ENCODE measurements at places on chromosomes 16 and 17.

DNA sequence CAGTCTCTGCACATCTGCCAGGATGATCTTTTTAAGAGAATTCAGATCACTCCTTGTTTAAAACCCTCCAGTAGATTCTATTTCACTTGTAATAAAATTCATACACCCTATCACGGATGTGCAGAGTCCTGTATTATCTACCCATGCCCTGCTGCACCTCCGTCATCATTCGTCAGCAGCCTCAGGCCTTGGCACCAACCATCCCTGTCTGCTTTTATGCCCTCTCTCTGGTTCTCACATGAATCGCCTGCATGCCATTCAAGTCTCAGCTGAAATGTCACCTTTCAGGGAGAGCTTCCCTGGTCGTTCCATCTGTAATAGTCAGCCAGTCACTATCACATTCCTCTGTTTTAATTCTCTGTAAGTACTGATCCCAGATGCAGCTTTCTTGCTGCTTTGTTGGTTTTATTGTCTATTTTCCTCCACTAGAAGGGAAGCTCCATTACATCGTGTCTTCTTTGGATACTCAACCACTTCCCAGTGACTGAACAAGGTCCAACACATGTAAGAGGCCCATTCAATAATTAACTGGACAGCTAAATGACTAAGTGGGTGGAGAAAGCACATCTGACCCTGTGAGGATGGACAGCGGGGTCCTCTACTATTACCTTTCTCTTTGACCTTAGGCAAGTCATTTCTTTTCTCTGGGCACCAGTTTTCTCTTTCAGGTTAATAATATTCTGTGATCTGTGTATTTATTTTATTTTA is 81.2 kb upstream of the GOT2 start:
- H3K36me3 ChIP-seq: no peaks in the 10 kb centered on the region
- H3K27me3 ChIP-seq: no peaks in the 10 kb centered on the region
- H3K27ac ChIP-seq: no peak overlapping the region
- DNase-seq: no peak
- H3K4me1 ChIP-seq: no peaks in the 10 kb centered on the region
- H3K4me3 ChIP-seq: no peak overlapping the region

GRCh38 chr16:46762583-46762982 is 14.4 kb upstream of the MYLK3 start:
- H3K27me3 ChIP-seq: peaks cover 5% of the 10 kb centered on the region
- no peak for DNase-seq
- H3K4me1 ChIP-seq: peaks cover 4% of the 10 kb centered on the region
- H3K4me3 ChIP-seq: no peak overlapping the region

DNA sequence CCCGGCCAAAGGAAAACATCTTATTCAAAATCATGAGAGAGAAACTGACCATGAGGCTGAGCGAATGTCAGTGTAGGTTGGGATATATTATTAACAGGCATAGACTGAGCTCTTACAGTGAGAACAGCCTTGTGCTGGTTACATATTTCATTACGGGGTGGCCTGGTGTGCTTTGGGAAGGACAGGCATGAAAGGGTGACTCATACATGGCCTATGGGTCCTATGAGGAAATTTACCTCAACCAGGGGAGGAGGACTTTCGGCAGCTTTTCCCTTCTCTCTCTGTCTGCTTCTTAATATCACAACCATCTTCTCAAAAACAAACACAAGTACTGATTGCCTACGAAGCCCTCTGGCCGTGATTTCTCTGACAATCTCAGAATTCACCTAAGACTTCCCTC is 579.1 kb downstream of the CDH13 start:
- H3K27me3 ChIP-seq: no peaks in the 10 kb centered on the region
- no peaks in the 10 kb centered on the region for H3K4me1 ChIP-seq
- H3K4me3 ChIP-seq: no peak overlapping the region
- no peaks in the 10 kb centered on the region for H3K36me3 ChIP-seq
- DNase-seq: no peak

DNA sequence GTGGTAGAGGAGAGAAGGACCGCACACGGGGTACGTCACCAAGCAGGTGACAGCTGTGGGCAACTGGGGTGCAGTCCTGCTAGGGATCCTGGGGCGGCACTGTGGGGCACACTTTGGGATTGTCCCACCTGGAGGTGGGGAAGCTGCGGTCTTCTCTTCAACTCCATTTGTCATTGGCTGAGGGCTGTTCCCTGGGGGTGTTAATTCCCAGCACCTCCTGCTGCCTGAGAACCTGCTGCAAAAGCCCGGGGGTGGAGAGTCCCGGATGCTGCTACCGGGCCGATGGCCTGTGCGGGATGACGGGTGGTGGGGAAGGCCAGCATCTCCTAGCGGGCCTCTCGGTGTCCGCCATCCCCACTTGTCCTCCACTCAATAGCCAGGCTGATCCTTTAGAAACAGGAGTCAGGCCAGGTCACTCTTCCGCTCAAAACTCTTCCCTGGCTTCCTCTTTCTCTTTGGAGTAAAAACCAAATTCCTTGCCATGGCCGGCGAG is 100.2 kb downstream of the CYLD start:
- H3K4me3 ChIP-seq: no peak overlapping the region
- no peaks in the 10 kb centered on the region for H3K36me3 ChIP-seq
- H3K4me1 ChIP-seq: no peaks in the 10 kb centered on the region
- peaks cover 26% of the 10 kb centered on the region for H3K27me3 ChIP-seq
- no peak for DNase-seq
- no peak overlapping the region for H3K27ac ChIP-seq

DNA sequence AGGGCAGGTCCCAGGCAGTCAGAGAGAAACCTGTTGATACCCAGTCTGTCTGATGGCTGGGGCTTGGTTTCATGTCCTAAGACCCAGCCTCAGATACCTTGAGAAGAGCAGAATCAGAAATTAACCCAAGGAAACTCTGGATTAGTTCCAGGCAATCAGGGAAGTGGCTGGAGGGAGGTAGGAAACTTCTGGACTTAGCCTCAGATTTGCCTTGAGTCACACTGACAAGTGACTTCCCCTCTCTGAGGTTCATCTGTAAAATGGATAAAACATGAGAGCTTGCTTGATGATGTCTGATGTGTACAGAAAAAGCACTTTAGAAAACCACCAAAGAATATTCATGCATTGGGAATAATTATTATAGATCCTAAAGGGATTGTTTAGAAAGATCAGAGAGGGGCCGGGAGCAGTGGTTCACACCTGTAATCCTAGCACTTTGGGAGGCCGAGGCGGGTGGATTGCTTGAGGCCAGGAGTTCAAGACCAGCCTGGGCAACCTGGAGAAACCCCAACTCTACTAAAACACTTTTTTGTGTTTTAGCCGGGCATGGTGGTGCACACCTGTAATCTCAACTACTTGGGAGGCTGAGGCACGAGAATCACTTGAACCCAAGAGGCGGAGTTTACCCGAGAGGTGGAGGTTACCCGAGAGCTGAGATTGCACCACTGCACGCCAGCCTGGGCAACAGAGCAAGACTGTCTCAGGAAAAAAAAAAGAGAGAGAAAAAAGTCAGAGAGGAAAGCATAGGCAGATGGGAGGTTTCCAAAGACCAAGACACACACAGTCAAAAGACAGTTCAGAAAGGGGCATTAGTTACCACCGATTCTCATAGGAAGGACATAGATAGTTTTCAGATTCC is 3.8 kb downstream of the CIITA start:
- H3K36me3 ChIP-seq: no peaks in the 10 kb centered on the region
- no peak for DNase-seq
- H3K4me3 ChIP-seq: no peak overlapping the region
- peaks cover 52% of the 10 kb centered on the region for H3K27me3 ChIP-seq

DNA sequence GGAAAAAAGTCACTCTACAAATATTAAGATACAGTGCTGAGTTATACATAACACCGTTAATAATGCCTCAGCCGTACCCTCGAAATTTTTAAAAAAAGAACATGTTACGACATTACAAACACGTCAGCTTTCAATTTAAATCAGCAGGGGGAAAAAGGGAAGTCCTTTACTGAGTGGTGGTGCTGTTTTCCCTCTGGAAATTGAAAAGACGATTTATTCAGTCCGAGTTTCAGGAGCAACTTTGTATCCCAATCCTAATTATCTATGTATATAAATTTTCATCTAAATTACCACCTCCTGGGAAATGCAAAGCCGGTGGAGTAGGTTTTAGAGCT is 1.3 kb downstream of the NETO2 start:
- no peaks in the 10 kb centered on the region for H3K4me1 ChIP-seq
- peak; percentile 44 for DNase-seq
- no peaks in the 10 kb centered on the region for H3K36me3 ChIP-seq
- peak overlapping the region; percentile 62 for H3K4me3 ChIP-seq
- H3K27me3 ChIP-seq: no peaks in the 10 kb centered on the region

DNA sequence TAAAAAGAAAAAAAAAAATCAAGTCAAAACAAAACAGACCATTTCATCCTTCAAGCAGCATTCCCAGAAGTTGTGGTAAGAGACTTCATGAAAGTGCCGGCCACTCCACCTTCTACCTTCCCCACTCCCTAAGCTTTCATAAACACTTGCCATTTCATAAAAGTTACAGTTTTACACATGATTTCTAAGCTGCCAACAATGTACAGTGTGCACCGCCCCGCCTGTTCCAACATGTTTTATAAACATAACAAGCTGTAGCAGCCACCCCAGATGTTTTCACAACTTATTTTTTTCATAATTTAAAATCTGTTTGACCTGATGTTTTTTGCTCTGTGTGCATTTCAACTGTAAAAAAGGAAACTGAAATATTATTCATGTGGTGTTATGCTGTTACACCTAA is 608.1 kb downstream of the TOX3 start:
- H3K4me3 ChIP-seq: no peak overlapping the region
- no peaks in the 10 kb centered on the region for H3K36me3 ChIP-seq
- H3K4me1 ChIP-seq: peaks cover 1% of the 10 kb centered on the region
- no peak for DNase-seq
- H3K27ac ChIP-seq: no peak overlapping the region

- H3K27me3 ChIP-seq: no peaks in the 10 kb centered on the region
- peaks cover 33% of the 10 kb centered on the region for H3K36me3 ChIP-seq
- no peaks in the 10 kb centered on the region for H3K4me1 ChIP-seq
- no peak overlapping the region for H3K27ac ChIP-seq
- DNase-seq: no peak
- H3K4me3 ChIP-seq: no peak overlapping the region
These were observed 75.2 kb upstream of the TRAP1 start for GRCh38 chr16:3792472-3793012.

DNA sequence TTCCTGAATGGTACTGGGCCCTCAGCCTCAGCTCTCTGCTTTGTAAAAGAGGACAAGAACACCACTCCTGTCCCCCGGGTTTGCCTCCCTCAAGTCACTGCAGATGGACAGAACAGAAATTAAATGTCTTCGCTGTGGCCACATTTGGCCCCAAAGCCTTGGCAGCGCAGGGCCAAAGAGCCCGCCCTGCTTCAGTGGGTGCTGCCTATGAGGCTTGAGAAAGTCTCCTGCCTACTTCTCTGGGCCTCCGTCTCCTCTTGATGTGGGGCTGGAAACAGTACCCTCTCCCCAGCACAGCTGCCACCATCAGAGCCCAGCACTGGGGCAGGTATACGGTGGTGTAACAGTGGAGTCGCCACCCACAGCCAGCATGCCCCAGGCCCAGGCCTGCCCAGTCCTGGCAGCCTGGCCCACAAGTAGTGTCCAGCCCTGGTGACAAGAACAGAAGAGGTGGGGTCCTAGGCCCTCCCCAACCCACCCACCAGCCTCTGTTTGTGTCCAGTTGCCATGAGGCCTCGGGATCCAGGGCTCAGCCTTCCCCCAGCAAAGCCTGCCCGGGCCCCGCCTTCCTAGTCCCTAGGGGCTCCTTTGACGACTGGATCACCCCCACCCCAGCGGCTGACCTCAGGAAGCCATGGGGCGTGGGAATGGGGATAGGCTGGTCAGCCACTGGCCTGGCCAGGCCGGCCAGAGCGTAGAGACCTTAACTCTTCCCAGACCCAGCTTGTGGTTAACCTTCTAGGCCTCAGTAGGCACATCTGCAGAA is 3.9 kb upstream of the TPPP3 start:
- H3K27ac ChIP-seq: no peak overlapping the region
- no peak overlapping the region for H3K4me3 ChIP-seq
- DNase-seq: no peak
- no peaks in the 10 kb centered on the region for H3K27me3 ChIP-seq
- H3K36me3 ChIP-seq: no peaks in the 10 kb centered on the region

- H3K27me3 ChIP-seq: peaks cover 21% of the 10 kb centered on the region
- no peaks in the 10 kb centered on the region for H3K36me3 ChIP-seq
- no peak overlapping the region for H3K27ac ChIP-seq
- DNase-seq: no peak
- no peak overlapping the region for H3K4me3 ChIP-seq
These were observed 32.7 kb upstream of the CRHR1 start for GRCh38 chr17:45751466-45751865.

GRCh38 chr16:84652566-84652965 is 4.3 kb downstream of the KLHL36 start:
- H3K4me1 ChIP-seq: peaks cover 13% of the 10 kb centered on the region
- no peak overlapping the region for H3K4me3 ChIP-seq
- H3K36me3 ChIP-seq: peaks cover 29% of the 10 kb centered on the region
- no peak for DNase-seq

GRCh38 chr17:73172252-73172651 is 7.4 kb downstream of the SSTR2 start:
- no peaks in the 10 kb centered on the region for H3K4me1 ChIP-seq
- H3K27ac ChIP-seq: no peak overlapping the region
- H3K36me3 ChIP-seq: no peaks in the 10 kb centered on the region
- peaks cover 16% of the 10 kb centered on the region for H3K27me3 ChIP-seq
- no peak for DNase-seq
- no peak overlapping the region for H3K4me3 ChIP-seq

DNA sequence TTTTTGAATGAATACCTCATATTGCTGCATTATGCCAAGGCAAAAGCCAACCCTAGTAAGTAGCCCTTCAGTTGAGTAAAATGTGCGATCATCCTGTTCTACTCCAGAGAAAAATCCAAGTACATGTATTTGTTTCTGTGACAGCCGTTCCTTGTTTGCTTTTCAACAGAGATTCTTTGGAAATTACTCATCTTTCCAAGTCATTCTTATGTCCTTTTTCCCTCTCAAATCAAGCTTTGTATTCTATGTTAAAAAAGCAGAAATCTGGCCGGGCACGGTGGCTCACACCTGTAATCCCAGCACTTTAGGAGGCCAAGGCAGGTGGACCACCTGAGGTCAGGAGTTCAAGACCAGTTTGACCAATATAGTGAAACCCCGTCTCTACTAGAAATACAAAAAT is 112.9 kb upstream of the HAS3 start:
- peaks cover 16% of the 10 kb centered on the region for H3K4me1 ChIP-seq
- DNase-seq: peak; percentile 86
- no peak overlapping the region for H3K4me3 ChIP-seq
- H3K36me3 ChIP-seq: no peaks in the 10 kb centered on the region

GRCh38 chr16:2884041-2884451 is 1.0 kb downstream of the FLYWCH2 start:
- H3K36me3 ChIP-seq: peaks cover 1% of the 10 kb centered on the region
- H3K4me3 ChIP-seq: peak overlapping the region; percentile 49
- no peak for DNase-seq
- H3K4me1 ChIP-seq: peaks cover 4% of the 10 kb centered on the region

DNA sequence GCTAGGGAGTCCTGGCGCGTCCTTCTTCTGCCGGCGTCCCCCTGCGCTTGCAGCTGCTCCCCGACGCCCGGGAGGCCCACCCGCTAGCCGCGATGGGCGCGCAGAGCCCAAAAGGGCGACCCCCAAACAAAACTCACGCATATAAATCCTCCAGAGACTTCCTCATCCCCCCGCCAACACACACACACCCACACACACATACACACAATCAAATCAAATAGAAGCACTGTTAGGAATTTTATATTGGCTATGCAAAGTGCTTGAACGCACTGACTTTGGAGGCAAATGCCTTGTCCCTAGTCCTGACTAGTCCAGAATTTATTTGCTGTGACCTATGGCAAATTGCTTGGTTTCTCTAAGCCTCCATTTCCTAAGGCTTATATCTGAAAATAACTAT is 23.8 kb upstream of the CRYM start:
- peaks cover 5% of the 10 kb centered on the region for H3K4me1 ChIP-seq
- peak overlapping the region; percentile 71 for H3K4me3 ChIP-seq
- no peaks in the 10 kb centered on the region for H3K36me3 ChIP-seq
- peak; percentile 8 for DNase-seq
- peak overlapping the region; percentile 26 for H3K27ac ChIP-seq
